ENCODE measurements at places on chromosomes 5 and 9. TPM values are rescaled to one million over a fixed set of nuclear protein-coding genes. Genes with fewer than 3 reads are reported as not detected.

- no peak for DNase-seq
- no peak overlapping the region for H3K4me3 ChIP-seq
- peaks cover 32% of the 10 kb centered on the region for H3K4me1 ChIP-seq
- no peaks in the 10 kb centered on the region for H3K36me3 ChIP-seq
- H3K27ac ChIP-seq: no peak overlapping the region
- H3K27me3 ChIP-seq: no peaks in the 10 kb centered on the region
Observed at GRCh38 chr9:5288591-5288990, 15.9 kb downstream of the RLN2 start.

The FUT7 gene
- not detected for total RNA-seq

- H3K27me3 ChIP-seq: no peaks in the 10 kb centered on the region
- H3K27ac ChIP-seq: no peak overlapping the region
- no peak for DNase-seq
- H3K36me3 ChIP-seq: peaks cover 100% of the 10 kb centered on the region
- H3K4me1 ChIP-seq: peaks cover 28% of the 10 kb centered on the region
- H3K4me3 ChIP-seq: peak overlapping the region; percentile 81
Observed at GRCh38 chr5:173324115-173325001, 3.9 kb downstream of the STC2 start.

DNA sequence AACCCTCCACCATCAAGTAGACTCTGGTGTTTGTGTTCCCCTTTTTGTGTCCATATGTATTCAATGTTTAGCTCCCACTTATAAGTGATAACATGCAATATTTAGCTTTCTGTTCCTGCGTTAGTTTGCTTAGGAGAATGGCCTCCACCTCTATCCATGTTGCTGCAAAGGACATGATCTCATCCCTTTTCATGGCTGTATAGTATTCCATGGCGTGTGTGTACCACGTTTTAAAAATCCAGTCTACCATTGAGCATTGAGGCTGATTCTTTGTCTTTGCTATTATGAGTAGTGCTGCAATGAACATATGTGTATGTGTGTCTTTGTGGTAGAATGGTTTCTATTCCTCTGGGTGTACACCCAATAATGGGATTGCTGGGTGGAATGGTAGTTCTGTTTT lies 140.1 kb downstream of the BASP1 start:
- H3K27ac ChIP-seq: no peak overlapping the region
- peaks cover 20% of the 10 kb centered on the region for H3K27me3 ChIP-seq
- no peaks in the 10 kb centered on the region for H3K4me1 ChIP-seq

The FYB1 gene
- 42.8 TPM for total RNA-seq

GRCh38 chr9:107387409-107387808 lies 102.2 kb downstream of the KLF4 start:
- no peak for DNase-seq
- no peak overlapping the region for H3K4me3 ChIP-seq
- H3K27me3 ChIP-seq: peaks cover 29% of the 10 kb centered on the region
- H3K4me1 ChIP-seq: peaks cover 10% of the 10 kb centered on the region

DNA sequence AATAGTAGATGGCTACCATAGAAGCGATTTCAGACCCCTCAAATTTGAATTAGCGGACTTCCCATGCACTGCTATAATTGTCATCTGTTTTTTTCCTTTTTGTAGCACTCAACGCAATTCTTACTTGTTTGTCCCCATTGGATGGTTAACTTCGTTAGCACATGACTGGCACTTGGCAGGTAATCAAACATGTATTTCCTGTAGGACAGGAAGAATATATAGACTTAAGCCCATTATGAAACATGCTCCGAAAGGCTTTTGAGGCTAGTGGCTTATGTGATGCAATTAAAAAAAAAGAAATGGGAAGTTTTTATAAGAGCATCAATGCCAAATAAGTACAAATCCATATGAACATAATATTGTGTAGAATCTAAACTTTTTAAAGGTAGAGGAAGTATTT lies 301.2 kb downstream of the PSAT1 start:
- no peak overlapping the region for H3K27ac ChIP-seq
- H3K27me3 ChIP-seq: peaks cover 33% of the 10 kb centered on the region
- no peak overlapping the region for H3K4me3 ChIP-seq
- H3K36me3 ChIP-seq: no peaks in the 10 kb centered on the region

DNA sequence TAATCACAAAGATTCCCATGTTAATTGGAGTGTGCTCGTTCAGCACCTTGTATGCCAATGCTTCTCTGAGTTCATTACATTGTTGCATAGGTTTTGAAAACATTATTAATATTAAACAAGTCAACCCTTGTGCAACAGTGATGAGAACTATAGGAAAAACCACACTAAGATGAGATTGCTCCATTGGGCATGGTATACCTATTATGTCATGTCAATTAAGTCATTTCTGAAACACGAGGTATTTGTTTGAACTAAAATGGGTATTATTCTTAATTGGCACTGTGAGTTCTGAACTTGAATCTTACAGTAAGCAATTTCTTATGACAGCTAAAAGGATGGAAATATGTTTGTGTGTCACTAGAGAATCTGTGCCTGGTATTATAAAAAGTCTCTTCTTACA lies 447.7 kb downstream of the EFNA5 start:
- H3K27ac ChIP-seq: no peak overlapping the region
- no peak for DNase-seq
- H3K27me3 ChIP-seq: no peaks in the 10 kb centered on the region

- no peaks in the 10 kb centered on the region for H3K27me3 ChIP-seq
- H3K4me3 ChIP-seq: no peak overlapping the region
- no peak overlapping the region for H3K27ac ChIP-seq
- H3K4me1 ChIP-seq: no peaks in the 10 kb centered on the region
Observed at GRCh38 chr9:2662496-2662895, 40.9 kb downstream of the VLDLR start.

The PDZD2 gene
- total RNA-seq: 0.76 TPM

All from Calu3 (cell line).